NCI-H1092 treated with DMSO at 0.1 percent for 48 hours (cell line): ENCODE measurements at places on chromosomes 5 and 9.

GRCh38 chr9:38671372-38671731 is 48.6 kb downstream of the FAM240B start:
- peak; percentile 67 for DNase-seq

DNA sequence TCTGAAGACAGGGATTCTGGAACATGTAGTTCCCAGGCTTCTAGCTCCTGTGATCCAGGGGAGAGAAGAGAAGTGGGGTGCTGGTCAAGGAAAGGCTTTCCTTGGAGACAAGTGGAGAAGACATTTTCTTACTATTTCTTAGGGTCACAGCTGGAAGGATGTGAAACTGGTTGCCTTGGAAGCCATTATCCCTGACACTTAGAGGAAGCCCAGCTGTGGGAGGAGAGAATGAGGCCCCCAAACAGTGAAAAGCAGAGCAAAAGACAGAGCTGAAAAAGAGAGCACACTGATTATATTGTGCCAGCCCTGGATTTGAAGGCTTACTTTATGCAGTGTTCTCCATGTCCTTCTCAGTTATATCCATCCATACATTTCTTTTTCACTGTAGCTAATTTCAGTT is 17.5 kb upstream of the SHB start:
- DNase-seq: no peak

- DNase-seq: no peak
Observed at GRCh38 chr5:3234566-3234965, 361.1 kb upstream of the IRX1 start.

DNA sequence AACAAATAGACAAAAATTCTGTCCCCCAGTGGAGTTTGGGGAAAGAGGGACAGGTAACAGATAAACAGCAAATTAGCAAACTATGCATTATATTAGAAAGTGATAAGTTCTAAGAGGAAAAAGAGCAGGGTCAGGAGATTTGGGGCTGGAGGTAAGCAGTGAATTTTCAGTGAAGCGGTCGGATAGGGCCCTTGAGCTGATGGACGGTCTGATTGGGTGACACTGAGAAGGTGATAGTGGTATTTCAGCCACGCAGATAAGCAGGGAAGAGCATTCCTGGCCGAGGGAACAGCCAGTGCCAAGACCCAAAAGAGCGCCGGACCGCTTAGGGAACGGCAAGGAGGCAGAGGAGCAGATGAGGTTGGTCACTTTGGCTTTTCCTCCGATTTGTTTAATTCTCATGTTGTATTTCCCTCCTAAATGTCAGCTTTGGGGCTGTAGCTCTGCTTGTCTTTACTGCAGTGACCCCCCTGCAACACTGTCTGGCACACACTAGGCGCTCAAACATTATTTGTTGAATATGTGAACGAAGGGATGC is 1.1 kb upstream of the PTPN3 start:
- no peak for DNase-seq

GRCh38 chr5:83718936-83719495 is 1.6 kb downstream of the HAPLN1 start:
- DNase-seq: no peak

DNA sequence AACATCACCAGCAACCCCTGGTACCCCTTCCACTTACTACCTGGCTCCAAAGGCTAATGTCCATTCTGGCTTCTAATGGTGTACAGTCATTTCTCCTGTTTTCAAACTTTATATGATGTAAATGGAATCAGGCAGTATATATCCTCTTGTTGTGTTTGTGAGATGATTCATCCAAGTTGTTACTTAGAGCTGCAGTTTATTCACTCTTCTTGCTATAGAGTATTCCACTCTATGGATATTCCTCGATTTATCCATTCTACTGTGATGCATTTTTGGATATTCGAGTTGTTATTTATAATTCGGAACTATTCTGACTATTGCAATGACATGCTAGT is 32.4 kb downstream of the IRF1 start:
- no peak for DNase-seq

- no peak for DNase-seq
Observed at GRCh38 chr9:8429157-8429556, 629.6 kb upstream of the DMAC1 start.

GRCh38 chr9:131180454-131180853 is 55.1 kb downstream of the NUP214 start:
- no peak for DNase-seq

- DNase-seq: no peak
Observed at GRCh38 chr5:116378777-116379121, 195.9 kb downstream of the SEMA6A start.

GRCh38 chr9:27426511-27427271 is 97.4 kb upstream of the IFNK start:
- DNase-seq: peak; percentile 66

DNA sequence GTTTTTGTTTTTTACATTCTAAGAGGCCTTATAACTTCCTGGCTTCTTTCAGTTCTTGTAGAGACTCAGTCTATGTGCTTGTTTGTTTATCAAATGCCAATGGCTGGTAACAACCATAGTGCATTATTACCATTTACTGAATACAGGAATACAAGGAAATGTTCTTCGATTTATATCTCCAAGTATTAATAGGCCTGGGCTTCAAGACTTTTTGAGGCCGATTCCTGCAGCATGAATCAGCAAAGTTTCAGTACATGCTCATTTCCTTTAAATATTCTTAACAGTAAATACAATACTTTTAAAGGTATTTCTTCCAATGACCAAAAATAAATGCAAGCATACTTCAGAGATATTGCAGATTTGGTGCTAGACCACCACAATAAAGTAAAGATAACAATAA is 535.3 kb downstream of the EFNA5 start:
- DNase-seq: no peak

GRCh38 chr5:132301344-132302271 is 7.4 kb downstream of the SLC22A4 start:
- DNase-seq: no peak

DNA sequence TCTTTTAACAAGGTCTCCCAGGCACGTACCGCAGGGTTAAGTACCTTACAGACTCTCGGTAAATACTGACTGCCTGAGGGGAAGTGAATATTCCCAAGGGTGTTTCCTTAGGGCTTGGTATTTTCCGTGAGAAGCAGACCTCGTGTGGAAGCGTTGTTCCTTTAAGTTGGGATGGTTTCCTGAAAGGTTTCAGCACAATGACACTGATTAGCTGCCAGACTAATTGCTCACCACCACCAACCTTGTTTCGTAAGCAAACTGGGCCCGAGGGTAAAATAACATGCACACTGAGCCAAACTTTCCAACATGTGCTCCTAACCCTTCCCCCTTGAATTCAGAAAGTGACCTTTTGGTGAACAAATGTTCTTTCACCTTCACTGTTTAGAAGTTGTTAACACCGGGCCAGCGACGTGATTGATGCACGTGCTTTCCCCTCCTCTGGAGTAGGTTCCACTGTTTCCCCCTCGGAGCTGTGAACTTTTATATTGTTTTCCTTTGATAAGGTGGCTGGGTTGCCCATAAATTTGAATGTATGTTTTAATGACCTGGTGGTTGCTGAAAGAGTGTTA is 128.1 kb upstream of the RPS23 start:
- peak; percentile 24 for DNase-seq

GRCh38 chr9:4838189-4838546 is 45.4 kb downstream of the RCL1 start:
- DNase-seq: no peak

DNA sequence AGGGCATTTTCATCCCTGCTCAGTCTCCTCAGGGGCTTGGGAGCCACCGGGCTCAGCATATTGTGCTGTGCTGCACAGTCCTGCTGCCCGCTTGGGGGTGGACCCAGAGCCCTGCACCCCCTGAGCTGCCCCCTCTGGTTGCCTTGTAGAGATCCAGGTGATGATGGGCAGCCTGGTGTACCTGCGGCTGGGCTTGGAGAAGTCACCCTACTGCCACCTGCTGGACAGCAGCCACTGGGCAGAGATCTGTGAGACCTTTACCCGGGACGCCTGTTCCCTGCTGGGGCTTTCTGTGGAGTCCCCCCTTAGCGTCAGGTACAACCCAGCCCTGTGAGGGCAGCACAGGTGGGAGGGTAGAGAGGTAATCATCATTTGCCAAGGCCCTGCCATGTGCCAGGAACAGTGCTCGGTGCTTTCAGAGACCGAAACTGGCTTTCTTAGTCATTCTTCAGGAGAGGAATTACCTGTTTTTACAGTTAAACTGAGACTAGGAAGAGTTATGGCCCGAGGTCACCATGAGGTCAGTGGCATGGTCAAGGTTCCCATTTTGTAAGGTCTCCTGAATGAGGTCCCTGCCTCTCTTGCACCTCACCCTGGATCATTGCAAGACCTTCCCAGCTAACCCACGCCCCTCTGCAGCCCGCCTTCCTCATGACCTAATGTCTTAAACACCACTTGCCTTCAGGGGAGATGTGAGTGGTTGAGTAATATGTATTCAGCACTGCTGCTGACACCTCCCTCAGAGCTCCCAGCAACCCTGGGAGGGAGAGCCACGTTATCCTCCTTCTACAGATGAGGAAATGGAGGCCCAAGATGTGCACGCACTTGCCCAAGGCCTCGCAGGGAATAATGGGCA is 7.5 kb downstream of the NHP2 start:
- DNase-seq: peak; percentile 14

GRCh38 chr9:74321396-74321795 is 175.7 kb upstream of the RORB start:
- DNase-seq: no peak

DNA sequence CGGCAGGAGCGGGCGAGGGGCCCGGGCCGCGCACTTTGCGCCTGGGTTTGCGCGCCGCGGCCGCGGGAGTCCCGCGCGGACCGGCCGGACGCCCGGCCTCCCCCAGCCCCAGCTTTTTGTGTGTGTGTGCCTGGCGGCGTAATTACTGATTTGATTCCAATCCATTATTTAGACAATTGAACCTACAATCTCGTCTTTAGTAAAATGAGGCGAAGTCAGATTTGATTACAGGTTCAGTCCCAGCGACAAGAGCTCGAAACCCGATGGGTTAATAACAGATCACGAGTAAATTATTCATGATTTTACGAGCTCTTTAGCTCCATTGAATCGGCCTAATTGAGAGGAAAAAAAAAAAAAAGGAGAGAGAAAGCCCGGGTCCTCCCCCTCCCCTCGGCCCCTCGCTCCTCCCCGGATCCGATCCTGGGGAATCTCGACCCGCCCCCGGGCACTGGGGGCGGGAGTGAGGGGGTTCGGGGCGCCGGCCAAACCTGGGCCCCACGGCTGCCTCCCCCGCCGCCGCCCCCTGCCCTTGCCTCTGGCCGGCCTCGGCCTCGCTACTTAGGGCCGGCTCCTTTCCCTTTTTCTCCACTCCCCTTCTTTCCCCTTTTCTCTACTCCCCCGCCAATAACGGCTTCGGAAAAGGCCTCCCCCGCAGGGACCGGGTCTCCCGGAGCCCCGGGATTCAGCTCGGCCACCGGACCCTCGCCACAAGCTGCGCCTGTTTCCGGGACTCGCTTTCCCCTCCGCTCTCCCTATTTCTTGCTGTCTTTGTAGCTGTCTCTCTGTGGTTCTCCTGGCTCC is 6.6 kb downstream of the LHX2 start:
- DNase-seq: no peak

DNA sequence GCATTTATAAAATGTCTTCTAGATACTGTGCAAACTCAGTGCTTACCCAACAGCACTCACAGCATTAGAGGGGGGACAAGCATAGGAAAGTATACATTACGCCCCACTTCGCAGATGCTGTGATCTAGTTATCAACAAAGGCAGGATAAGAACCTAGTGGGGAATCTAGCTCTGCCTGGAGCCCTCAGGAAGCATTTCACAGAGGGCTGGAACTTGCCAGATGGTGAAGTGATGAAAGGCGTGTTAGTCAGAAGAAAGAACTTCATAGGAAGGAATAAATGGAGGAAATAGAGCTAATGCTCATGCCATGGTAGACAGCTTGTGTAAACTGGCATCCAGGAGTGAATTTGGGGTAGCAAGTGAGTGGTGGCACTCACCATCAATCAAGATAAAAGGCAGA is 25.8 kb downstream of the DIRAS2 start:
- DNase-seq: no peak

DNA sequence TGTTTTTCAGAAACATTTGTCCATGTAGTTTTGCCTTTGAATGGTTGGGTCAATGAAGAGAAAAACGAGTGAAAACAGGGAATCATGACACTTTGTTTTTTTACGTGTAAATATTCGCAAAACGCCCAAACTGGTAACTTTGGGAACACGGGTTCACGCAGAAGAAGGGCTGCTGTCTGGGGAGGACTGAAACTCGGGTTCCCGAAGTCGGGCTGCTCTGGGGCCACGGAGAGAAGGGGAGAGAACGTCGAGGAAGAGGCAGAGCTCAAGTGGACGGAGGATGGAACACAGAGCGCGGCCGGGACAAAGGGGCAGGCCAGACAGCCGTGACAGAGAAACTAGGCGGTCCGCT is 478 bp upstream of the SETD9 start:
- DNase-seq: peak; percentile 60

DNA sequence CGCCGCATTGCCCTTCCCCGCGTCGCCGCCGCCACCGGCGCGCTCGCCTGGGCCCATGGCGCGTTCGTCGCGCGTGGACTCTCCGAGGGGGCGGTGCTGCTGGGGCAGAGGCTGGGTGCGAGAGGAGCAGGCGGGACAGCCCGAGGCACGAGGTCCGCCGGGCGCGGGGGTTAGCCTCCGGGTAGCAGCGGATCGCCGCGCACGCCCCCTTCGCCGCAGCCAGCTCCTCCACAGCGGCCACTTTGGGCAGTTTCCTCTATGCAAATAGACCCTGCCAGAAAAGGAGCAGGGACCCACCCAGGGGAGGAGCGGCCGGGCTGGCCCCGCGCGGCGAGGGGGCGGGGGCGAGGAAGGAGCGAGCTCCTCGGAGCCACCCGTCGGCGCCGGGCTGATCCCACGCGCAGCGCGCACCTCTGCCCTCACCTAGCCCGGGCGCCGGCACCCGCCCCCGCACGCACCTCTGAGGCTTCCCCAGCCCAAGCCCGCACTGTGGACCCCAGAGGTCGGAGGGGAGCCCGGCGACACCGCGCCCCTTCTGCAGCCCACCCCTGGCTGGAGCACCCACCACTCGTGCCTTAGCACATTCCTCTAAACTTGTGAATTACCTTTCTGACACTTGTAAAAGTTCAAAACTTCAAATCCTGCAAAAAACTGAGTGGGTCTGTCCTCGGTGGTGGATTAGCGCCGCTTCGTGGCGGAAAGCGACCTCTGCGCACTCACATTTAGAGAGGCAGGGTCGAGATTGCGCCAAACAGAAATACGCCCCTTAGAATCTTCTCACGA is at the start of gene COL23A1:
TSS of gene COL23A1 (minus strand) at position 253 of the 783 bp plus-strand sequence.
- peak; percentile 4 for DNase-seq

DNA sequence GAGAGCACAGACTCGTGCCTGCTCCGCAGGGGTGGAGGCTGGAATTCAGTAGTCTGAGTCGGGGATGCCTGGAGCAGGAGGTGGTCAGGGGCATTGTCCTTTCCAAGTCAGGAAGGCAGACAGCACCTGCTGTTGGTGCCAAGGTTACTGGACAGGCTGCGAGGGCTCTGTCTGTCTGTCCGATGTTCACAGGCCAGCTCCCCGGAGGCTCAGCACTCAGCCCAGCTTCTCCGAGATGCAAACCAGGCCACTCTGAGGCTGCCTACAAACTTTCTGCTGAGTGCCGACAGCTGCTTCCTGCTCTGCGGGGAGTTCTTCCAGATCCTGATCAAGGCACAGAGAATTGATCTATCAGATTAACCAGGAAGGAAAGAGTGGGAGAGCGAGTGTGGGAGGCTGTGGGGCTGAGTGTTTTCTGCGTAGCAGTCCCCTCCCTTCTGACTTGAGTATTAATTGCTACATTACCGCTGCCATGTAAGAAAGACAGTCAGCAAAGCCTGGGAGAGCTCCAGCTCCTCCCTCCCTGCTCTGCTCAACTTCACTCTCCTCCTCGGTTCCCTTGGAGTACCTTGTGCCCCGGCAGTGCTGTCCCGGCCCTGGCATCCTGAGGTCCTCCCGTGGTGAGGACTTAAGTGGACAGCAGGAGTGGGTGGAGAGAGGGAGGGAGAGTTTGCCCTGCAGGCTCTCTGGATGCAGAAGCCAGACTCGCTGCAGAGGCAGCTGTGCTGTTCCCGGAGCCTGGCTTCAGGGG is 36.0 kb downstream of the KCNMB1 start:
- no peak for DNase-seq

- no peak for DNase-seq
Observed at GRCh38 chr9:118674942-118675341, 694.3 kb downstream of the BRINP1 start.
